ENCODE measurements at places on chromosomes 6 and 20. TPM values are rescaled to one million over a fixed set of nuclear protein-coding genes. Genes with fewer than 3 reads are reported as not detected.

The ANKRD66 gene
- total RNA-seq = not detected

The POU5F1 gene
- total RNA-seq = not detected

GRCh38 chr20:47857187-47857568, 71.9 kb upstream of the SULF2 start:
- DNase-seq = no peak

GRCh38 chr20:1034415-1034789, 32.3 kb upstream of the RSPO4 start:
- no peak for DNase-seq

The MTFR2 gene
- 6.7 TPM for total RNA-seq

The VGLL2 gene
- 0.16 TPM for total RNA-seq

GRCh38 chr6:170291271-170292110, 613 bp upstream of the DLL1 start:
- DNase-seq = peak; percentile 53

- no peak for DNase-seq
Measured at GRCh38 chr20:22408521-22409402, 175.6 kb downstream of the FOXA2 start.

- DNase-seq = no peak
Measured at GRCh38 chr6:25138233-25138933, 140.8 kb upstream of the CARMIL1 start.

- no peak for DNase-seq
Measured at GRCh38 chr6:135148889-135149288, 32.2 kb upstream of the MYB start.

The KCNK5 gene
- 32.7 TPM for total RNA-seq

DNA sequence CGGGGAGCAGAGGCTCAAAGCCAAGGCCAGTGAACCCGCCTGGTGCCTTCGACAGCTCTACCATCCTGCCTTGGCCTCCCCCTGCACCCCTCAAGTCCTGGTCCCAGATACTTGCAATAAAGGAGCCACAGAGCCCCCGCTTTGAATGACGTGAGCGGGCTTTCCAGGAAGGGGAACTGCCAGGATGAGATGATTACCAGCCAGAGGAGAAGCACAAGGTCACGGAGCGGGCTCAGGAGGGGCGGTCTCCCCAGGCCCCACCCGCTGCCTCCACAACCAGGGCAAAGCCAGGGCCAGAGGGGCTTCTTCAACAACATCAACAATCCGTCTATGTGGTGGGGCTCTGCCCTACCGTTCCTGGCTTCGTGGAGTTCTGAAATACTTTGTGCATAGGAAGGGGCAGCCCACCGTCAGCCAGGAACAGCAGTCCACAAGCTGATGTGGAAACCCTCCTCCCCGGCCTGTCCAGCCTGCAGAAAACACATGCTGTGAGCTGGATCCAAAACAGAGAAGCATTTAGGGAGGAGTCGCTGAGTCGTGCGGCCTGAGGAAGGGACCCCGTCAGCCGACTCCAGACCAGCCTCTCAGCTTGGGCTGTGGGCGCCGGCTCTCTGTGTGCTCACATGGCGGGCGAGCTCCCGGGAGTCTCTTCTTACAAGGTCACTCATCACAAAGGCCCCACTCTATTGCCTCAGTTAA, 392.5 kb downstream of the CDH4 start:
- no peak for DNase-seq

The TPBG gene
- total RNA-seq = 21.4 TPM

The AVP gene
- total RNA-seq = not detected

- no peak for DNase-seq
Measured at GRCh38 chr6:3916211-3916610, 67.0 kb downstream of the FAM50B start.
